ENCODE measurements at places on chromosomes 4 and X. TPM values are rescaled to one million over a fixed set of nuclear protein-coding genes. Genes with fewer than 3 reads are reported as not detected.

DNA sequence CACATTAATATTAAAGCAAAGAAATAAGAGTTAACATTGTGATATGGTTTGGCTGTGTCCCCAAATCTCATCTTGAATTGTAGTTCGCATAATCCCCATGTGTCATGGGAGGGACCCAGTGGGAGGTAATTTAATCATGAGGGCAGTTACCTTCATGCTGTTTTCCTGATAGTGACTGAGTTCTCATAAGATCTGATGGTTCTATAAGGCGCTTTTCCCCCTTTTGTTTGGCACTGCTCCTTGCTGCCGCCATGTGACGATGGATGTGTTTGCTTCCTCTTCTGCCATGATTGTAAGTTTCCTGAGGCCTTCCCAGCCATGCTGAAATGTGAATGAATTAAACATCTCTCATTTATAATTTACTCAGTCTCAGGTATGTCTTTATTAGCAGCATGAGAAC is 153.8 kb upstream of the GALNT7 start:
- DNase-seq, result no peak

DNA sequence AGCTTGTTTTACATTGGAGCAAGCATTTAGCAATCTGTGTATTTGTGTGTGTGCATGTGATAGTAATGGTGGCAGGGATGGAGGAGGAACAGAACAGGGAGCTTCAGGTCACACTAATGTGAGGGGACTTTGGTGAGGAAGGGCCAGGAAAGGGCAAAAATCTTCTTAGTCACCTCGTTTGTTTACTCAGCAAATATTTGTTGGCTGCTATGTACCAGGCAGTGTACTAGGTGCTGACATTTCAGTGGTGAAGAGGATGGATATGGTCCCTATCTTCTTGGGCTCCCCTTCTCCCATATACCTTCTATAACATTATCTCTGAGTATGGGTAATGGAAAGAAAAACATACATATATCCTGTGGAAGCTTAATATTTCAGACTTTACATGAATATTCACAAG is 48.5 kb upstream of the HDAC8 start:
- DNase-seq, result no peak

DNA sequence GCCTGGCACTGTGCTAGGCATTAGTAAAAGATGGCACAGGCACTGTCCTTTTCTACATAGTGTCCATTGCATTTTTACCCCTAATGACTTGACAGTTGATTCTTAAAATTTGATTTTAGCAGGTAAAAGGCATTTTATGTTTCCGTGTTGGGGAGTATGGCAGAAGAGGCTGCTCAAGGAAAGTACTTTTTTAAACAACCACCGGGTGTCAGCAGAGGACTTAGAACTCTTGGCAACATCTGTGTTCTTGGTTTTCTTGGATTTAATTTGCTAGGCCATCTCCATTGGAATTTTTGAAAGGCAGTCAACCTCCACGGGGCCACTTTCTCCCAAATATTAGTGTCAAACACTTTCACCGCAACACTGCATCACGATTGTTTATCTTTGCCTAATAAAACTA is 102.9 kb downstream of the TSPAN7 start:
- no peak for DNase-seq

- no peak for DNase-seq
Measured at GRCh38 chr4:12729384-12729783, 754.8 kb downstream of the RAB28 start.

The CRLF2 gene
- 0.12 TPM for total RNA-seq

Data from pancreas (tissue), 10 donors.